ENCODE measurements at places on chromosomes 5 and 9.
A peak's percentile ranks its signal among the peaks of the same experiment; 100 is the strongest.

DNA sequence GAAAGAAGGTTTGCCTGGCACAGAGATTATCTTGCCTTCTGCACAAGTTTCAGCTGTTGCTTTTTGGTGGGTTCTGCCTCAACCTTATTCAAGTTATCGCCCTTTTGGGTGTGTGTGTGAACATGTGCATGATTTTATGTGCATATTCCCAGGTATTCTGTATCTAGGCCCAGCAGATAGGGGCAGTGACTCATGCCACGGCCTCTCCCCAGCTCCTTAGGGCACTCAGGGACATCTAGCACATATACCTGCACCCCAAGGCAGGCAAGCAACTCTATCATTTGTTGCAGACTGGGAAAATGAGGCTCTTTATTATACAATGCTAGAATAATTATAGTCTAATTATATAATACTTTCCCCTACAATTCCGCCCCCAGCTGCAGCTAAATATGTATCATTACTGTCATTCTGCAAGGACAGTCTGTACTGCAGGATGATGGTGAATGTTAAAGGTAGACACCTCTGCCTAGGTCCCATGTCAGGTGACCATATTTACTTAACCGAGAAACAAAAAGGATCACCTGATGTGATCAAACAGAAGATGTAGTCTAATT, 128.9 kb downstream of the PDE8B start:
- DNase-seq: no peak

DNA sequence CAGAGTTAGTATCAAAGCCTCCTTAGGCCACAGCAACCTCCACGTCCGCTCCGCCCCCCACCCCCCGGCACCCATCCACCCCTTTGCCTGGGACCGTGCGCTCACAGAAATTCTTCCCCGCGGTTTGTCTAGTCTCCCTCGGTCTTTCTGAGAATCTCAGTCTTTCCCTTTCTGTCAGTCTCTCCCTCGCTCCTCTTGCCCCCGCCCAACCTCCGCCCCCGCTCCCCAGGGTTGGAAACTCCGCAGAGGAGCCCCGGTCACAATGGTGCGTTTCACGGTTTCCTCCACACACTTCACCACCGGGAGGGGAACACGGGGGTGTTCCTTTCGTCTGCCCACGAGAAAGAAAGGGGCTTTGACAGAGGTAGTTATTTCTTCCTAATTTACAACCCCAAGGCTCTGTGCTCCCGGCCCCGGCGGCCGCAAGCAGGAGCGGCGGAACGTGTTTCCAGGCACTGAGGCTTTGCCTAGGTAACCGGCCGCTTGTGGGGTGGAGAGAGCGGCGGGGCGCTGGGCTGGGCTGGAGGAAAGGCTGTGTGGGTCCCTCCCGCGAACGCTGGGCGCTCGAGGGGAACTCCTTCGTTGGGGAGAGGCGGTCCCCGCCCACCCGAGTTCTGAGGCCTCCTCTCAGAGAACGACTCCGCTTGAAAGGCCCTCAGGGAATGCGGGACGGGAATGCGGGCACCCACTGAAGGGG, 2.1 kb downstream of the NR4A3 start:
- DNase-seq: no peak

GRCh38 chr5:160245506-160246086, 16.3 kb downstream of the FABP6 start:
- DNase-seq: no peak

DNA sequence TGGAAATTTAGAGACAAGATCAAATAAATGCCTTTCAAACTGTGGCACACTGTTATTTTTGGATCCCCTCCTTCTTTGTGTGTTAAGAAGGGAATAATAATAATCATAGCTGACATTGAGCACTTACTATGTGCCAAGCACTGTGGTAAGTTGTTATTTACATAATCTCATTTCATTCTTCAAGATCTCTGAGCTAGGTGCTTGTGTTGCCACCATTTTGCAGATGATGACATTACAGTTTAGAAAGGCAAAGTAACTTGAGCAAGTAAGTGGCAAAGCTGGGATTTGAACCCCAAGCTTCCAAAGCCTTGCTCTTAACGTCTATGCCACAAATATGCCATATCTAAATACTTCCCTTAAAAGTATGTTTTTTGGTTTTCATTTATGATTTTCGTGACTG, 121.8 kb upstream of the TMEM161B start:
- DNase-seq: no peak

- DNase-seq: no peak
Measured at GRCh38 chr5:142869886-142870285, 99.7 kb downstream of the ARHGAP26 start.

GRCh38 chr9:72315089-72315509, 49.9 kb downstream of the ZFAND5 start:
- DNase-seq: no peak

DNA sequence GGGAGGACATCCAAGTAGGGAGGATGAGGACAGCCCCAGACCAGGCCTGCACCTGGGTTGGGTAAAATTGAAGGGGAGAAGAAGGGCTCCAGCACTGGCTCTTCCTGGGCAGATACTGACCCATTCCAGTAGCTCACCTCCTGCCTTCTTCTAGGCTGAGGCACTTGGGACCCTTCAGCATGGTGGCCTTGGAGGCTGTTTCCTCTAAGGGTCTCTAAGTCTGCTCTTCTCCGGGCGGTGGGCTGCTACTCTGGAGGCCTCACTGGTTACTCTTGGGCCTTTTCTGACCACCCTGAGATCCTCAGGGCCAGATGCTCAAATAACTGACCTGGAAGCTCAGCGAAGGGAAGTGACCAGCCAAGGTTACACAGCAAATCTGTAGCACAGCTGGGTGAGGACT, 2.8 kb upstream of the TIFAB start:
- no peak for DNase-seq

DNA sequence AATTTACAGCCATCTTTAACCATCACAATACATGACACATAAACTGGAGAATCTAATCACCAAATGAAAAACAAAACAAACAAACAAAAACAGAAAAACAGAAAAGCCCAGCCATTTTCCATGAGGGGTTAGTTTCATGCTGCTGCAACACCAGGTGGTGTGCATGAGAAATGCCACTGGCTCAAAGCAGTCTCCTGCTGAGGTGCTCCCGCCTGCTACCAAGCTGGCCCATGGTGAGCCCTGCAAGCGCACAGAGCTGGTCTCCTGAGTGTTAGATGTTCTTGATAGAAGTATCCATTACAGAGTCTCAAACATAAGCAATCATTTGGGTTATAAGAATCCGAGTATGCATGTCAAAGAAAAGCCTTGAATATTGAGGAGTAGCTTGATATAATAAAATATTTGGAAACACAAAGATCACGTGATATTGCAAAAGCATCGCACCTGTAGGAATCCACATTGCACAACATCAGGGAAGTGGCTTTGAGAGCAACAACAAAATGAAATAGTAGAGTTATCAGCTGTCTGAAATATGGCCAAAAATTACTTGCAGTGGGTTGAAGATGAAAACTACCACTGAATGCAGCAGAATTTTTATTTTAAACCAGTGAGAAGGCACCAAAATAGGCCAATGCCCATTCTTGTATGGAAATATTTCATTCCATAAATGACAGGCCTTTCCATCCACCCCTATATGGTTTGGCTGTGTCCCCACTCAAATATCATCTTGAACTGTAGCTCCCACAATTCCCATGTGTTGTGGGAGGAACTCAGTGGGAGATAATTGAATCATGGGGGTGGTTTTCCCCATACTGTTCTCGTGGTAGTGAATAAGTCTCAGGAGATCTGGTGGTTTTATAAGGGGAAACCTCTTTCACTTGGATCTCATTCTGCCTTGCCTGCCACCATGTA, 194.8 kb downstream of the SYK start:
- no peak for DNase-seq

DNA sequence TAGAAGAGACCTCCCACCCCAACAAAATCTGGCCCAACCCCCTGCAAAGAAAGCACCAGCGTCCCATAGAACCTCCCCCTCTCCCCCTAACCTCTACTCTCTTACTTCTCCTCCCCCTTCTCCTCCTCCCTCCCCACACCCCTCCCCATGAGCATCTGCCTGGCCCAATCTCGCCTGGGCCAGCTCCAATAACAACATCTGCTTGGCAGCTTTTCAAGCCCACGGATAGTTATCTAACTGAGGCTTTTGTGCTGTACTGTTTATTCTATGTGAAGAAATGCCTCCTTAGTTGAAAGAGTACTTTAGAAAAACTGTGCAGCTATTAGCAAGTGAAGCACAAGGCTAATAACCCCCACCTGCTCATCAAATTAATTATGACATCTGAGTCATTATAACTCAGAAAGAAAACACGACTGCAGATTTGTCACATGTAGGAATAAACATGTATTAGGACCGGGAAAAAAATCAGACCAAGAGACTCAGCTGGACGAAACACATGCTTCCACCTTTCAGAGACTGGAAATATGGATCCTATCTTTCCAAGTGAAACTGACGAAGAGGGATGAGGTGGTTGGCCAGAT, 42.8 kb downstream of the NFIB start:
- DNase-seq: peak; percentile 25

GRCh38 chr5:24497591-24498157, 147.1 kb downstream of the CDH10 start:
- DNase-seq: no peak

- DNase-seq: no peak
Measured at GRCh38 chr9:81664638-81665222, 24.6 kb downstream of the TLE1 start.

DNA sequence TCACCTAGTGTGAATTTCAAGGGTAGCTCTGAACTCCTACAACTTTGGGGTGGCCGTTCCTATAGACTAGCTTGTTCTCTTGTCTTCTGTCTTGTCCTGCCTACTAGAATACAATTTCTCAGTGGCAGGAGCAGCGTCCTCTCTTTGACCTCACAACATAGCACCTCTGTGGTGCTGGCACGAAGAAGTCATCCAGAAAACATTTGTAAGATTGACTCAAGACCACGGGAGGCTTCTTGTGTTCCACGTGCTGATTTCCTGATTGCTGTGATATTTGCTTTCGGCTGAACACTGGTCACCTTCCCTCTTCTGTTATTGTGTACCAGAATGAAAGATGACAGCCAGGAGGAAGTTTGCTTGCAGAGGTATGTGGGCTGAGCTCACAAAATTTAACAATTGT, 27.0 kb downstream of the SLC1A1 start:
- DNase-seq: no peak

DNA sequence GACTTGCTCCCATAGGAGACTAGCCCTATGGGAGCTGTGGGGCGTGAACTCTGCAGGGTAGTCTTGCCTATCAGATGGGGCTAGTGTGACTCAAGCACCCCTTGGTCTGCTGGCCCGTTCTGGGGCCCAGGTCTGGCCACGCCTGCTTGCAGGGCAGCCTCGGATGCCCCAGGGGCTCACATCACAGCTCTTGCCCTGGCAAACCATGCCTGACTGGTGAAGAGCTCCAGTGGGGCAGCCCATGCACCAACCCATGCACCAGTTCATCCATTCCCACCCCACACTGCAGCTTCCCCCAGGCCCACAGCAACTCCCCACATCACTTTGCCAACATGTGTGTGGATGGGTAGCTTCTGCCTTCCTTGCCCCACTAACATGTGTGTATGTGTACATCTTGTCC, 93.9 kb upstream of the PRLR start:
- DNase-seq: no peak

Measured in NCI-H2107 (cell line).